ENCODE measurements at places on chromosomes 11 and 22.

DNA sequence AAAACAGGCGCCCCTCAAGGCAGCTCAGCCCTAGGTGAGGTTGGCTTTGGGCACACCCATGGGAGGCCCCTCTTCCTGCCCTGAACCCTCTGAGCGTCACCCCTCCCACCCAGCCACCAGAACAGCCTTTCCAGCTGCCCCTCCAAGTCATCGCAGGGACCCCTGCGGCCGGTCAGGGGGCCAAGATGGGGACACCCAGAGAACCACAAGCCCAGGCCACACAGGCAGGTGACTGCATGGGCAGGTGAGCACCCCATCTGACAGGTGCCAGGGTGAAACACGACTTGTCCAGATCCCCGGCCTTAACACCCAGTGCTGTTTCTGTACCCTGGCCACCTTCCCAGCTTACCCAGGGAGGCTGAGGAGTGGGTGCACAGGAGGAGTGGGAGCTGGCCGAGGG lies 24.6 kb upstream of the GRAMD4 start:
- DNase-seq, result no peak

DNA sequence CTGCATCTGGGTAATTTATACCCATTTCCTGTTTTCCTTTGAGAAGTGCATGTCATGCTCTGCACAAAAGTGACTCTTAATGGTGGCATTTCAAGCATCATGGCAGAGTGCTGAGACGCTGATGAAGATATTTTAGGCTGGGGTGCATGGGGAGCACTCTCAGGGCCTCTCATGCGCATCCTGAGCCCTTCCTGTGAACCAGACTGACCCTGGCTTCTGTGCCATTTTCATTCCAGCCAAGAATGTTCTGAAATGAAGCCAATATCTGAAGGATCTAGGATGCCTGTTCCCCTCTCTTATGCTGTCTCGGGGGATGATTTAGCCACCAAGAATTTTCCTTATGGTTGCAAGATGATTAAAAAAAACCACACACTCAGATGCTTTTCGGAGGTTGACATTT lies 61.5 kb downstream of the MIAT start:
- no peak for DNase-seq

GRCh38 chr11:70314730-70315129 lies 44.2 kb downstream of the PPFIA1 start:
- no peak for DNase-seq

GRCh38 chr22:33766091-33766490 lies 154.2 kb downstream of the LARGE1 start:
- no peak for DNase-seq

DNA sequence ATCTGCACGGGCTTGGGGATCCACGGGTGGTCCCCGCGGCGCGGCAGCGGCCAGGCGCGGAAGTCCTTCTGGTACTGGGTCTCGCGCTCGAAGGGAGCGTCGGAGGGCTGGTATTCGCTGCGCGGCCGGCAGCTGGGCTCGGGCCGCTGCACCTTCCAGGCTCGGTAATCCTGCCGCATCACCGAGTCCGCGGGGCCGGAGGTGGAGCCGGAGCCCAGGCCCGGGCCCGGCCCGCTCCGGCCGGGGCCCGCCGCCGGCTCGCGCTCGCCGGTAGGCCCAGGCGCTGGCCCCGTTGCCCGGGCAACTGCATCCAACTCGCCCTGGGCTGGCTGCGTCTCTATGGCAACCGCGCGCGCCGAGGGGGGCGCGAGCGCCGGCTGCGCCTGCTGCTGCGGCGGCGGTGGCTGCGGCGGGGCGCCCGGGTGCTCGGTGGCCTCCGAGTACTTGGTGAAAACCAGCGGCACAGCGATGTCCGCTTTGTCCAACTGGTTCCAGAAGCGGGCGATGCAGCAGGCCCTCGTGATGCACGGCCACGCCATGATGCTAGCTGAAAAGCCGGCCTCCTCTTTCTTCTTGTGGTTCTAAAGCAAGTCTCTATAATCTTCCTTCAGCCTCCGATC lies 897 bp downstream of the MAP6 start:
- peak; percentile 84 for DNase-seq

DNA sequence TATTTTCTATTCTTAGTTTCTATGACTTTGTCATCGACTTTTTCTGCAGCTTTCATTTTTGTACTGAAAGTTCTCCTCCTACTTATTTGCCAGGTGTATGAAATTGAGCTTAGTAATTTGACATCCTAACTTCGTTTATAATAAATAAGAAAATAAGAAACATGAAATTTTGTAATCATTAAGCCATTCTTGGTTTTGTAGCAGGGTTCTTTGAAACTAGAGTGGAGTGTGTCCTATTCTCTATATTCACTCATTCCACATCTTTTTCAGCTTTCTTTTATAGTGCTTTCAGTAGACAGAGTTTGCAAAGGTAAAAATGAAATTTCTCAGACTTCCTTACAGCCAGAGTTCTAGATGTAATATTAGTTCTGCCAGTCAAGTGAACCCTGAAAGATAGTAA lies 47.8 kb downstream of the FANCF start:
- DNase-seq, result no peak

GRCh38 chr11:63767267-63767564 lies 1.4 kb downstream of the ZFTA start:
- no peak for DNase-seq

GRCh38 chr11:12056119-12056518 lies 47.7 kb upstream of the DKK3 start:
- DNase-seq, result no peak

- no peak for DNase-seq
These were observed 404.4 kb downstream of the KCNA4 start for GRCh38 chr11:29612423-29612822.

DNA sequence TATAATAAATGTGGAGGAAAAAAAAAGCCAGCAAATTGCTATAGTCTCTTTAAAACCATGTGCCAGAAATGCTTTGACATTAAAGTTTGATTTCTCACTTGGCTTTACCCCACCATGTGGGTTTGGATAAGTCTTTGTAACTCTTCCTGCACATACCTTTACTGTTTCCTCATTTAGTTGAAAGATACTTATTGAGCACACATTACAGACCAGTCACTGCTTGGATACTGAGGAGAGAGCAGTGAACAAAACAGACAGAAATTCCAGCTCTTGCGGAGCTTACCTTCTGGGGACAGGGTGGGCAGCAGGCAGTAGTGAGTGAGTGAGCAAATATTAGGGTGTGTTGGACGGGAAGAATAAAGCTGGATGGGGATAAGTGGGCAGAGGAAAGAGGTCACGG lies 13.7 kb downstream of the PACS1 start:
- peak; percentile 21 for DNase-seq

GRCh38 chr22:39514373-39514973 lies 5.9 kb upstream of the ATF4 start:
- DNase-seq, result no peak

DNA sequence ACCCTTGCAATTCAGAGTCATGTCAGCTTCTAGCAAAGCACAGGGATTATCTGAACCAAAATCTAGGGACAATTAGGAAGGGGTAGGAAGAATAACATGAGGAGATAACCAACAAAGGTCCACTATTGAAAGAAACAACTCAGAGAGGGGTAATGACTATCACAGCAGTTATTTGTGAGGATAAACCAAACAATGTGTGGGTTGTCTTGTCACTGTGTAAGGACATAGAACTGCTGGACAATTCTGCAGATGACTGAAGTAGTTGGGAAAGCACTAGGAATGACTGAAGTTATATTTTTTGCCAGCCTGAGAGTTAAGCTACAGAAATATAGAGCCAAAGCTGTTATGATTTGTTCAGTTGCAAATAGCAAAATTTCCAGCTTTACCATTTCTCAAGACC lies 858.4 kb upstream of the CCDC90B start:
- no peak for DNase-seq

GRCh38 chr11:131064373-131064991 lies 148.2 kb upstream of the SNX19 start:
- no peak for DNase-seq

DNA sequence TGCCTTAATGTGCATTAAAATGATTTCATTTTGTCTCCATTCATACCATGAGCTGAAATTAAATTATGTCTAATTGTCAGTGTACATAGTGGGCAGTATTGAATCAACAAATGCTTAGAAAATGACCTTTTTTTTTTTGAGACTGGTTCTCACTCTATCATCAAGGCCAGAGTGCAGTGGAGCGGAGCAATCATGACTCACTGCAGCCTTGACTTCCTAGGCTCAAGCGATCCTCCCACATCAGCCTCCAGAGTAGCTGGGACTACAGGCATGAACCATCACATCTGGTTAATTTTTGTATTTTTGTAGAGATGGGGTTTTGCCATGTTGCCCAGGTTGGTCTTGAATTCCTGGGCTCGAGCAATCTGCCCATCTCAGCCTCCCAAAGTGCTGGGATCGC lies 117.0 kb upstream of the BLID start:
- DNase-seq, result no peak

- DNase-seq, result no peak
These were observed 20.7 kb downstream of the ATG16L2 start for GRCh38 chr11:72834905-72835304.

GRCh38 chr11:38153985-38154384 lies 1555.9 kb upstream of the RAG2 start:
- DNase-seq, result no peak

- no peak for DNase-seq
These were observed 56.8 kb upstream of the FADD start for GRCh38 chr11:70146299-70146698.

DNA sequence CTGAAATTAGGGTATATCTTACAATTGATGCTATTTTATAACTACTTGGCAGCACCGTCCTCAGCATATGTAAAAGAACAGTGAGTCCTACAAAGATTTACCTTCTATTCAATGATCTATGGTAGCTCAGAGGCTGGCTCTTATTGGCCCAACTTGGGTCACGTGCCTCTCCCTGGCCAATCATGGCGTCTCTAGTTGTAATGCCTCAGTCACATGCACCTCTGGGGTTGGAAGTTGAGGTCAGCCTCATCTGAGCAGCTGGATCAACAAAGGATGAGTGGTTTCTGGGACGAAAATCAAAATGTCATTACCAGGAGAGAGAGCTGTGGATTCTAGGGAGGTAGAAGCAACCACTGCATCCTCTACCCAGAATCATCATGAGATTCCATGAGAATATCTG lies 22.9 kb upstream of the ASPHD2 start:
- no peak for DNase-seq

DNA sequence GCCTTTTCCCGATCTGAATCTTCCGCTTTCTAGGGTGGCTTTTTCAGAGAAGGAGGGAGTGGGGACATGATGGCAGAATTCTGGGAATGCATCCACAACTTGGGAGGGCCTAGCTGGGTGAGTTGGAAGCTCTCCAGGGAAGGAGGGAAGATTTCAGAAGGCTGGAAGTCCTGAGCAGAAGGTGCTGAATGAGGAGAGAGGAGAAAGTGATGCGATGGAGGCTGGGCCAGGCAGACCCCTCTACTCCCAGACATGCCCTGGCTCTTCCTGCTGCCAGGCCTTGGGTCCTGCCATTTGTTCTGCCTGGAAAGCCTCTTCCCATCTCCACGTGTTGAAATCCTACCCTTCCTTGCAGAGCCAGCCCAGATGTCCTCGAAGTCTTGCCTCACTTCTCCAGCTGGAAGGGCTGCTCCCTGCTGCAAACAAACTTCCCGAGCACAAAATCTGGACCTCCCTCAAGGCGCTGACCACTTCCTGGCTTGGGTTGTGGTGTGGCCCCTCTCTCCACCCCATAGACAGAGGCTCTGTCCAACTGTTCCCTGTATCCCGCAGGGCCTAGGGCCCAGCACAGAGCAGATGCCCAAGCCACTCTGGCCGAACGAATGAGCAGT lies 16.8 kb downstream of the LRRC32 start:
- DNase-seq, result no peak

DNA sequence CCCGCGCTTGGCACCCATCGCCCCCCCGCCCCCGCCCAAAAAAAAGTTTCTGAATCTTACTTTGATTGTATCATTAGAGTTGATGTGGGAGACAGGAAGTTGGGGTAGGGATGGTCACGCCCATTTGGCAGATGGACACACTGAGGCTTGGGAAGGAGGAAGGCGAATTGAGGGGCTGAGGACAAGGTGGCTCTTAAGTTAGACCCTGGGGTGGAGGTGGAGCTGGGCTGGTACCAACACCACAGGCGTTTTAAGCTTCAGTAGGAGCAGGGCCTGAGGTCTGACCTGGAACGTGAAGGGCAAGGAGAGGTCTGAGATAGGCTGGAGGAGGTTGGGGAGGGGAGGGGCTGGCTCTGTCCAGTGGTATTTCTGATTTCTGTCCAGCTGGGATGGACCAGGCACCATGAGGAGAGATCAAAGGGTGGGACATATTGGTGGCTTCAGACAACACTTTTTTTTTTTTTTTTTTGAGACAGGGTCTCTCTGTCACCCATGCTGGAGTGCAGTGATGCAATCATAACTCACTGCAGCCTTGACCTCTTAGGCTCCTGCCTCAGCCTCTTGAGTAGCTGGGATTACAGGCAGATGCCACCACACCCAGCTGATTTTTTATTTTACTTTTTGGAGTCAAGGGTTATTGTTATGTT lies 799 bp upstream of the CDC42BPG start:
- no peak for DNase-seq

DNA sequence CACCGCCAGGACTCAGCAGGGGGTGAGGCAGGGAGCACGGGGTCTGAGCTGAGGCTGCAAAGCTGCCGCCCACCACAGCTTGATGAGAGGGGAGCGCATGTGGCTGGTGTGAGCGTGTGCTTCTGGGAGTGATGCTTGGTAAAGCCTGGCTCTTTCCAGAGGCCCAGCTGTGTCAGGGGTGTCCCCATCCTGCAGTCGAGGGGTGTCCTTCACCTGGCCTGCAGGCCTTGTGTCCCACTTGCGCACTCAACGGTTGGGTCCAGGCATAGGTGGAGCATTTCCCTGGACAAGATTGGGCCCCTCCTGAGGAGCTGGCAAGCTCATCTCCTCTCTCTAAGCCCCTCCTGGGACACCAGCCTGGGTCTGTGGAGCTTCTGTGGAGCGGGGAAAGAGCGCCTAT lies 273.9 kb downstream of the TBC1D22A start:
- no peak for DNase-seq

DNA sequence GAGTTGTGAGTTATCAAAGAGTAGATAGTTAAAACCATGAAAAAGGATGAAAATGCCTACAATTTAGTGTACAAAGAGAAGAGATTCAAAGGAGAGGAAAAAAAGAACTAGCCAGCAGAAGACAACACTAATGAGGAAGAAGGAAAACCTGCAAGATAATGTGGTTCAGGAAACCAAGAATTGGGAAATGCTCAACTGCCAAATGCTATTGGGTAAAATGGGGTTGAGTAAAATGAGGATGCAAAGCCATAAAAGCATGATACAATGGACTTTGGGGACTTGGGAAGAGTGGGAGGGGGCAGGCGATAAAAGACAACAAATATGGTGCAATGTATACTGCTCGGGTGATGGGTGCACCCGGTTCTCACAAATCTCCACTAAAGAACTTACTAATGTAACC lies 7.6 kb upstream of the OR52K2 start:
- no peak for DNase-seq

DNA sequence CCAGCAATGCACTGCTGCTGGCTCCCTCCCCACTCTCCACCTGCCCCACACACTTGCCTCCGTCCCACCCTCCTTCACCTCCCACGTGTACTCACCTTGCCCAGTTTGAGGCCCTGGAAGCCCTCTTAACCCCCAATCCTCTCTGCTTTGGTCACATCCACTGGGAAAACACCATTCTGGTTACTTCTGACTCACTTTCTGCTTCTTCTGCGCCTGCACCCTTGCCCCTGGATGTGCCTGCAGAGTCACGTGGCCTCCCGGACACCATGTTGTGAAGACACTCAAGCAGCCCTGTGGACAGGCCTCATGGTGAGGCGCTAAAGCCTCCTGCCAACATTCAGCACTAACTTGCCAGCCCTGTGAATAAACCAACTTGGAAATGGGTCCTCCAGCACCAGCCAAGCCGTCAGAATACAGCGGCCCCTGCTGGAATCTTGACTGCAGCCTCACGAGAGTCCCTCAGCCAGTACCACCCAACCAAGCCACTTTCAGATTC lies 2.6 kb upstream of the NAALADL1 start:
- DNase-seq, result no peak

Data from osteocyte (in vitro differentiated cells).